Cardiac septum (tissue), 1 donor: ENCODE measurements at places on chromosomes 2 and 18.

- DNase-seq = no peak
Observed at GRCh38 chr2:46171411-46171953, 125.7 kb upstream of the EPAS1 start.

GRCh38 chr2:234971496-234971895 lies 19.7 kb downstream of the SH3BP4 start:
- DNase-seq = no peak

DNA sequence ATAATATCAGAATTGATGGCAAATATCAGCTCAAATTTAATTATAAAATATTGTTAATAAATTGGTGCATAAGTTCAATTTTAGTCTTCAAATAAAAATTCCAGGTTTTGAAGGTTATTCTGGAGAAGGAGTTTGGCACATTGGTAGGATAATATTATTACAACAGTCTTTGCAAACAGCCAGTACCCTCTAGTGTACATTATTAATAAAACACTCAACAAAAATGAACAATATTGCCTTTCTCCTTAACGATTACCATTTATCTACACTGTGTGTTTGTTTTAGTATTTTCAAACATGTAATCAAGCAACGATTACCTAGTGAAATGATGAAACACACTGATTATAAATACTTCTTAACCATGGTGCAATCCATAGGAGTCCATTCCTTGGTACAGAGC lies 334.0 kb upstream of the FSIP2 start:
- no peak for DNase-seq

DNA sequence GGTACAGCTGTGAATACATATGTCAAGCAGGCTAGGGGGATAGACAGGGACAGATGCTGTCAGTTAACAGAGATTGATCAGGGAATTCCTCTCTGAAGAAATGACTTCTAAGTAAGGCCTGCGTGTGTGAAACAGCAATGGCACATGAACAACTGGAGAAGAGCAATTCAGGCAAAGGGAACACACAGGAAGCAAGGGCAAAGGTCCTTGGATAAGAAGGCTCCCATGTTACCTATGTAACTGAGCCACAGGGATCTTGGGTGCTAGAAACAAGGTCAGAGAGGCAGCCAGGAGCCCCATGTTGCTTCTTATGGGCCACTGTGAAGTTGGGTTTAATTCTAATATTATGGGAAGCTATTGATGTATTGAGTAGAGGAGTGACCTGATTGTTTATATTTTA lies 373.7 kb upstream of the ACVR2A start:
- no peak for DNase-seq

GRCh38 chr18:51192696-51193095 lies 4.8 kb downstream of the MEX3C start:
- DNase-seq = no peak

GRCh38 chr2:4073026-4073569 lies 369.7 kb downstream of the DCDC2C start:
- DNase-seq = no peak

DNA sequence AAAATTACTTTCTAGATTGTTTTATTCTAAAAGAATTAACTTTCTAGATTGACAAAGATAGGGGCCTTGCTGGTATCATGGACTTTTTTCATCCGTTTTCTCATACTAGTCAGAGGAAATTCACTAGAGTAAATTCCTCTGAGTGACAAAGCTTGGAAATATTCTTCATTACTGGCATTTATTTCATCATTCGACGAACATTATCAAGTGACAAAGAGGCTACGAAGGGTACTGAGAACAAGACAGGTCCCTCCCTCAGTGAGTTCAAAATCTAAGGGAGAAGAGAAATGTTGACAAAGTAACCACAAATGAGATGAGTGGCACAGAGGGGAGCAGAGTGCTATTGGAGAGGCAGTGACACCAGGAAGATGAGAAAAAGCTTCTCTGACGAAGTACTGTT lies 4.3 kb downstream of the EPG5 start:
- DNase-seq = no peak

DNA sequence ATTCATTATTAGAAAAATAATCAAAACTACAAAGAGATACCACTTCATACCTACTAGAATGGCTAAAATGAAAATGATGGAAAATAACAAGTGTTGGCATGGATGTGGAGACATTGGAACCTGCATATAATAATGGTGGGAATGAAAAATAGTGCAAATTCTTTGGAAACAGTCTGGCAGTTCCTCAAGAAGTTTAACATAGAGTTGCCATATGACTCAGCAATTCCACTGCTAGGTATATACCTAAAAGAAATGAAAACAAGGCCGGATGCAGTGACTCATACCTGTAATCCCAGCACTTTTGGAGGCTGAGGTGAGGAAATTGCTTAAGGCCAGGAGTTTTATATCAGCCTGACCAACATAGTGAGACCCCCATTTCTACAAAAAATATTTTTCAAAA lies 41.6 kb upstream of the ACYP2 start:
- no peak for DNase-seq

DNA sequence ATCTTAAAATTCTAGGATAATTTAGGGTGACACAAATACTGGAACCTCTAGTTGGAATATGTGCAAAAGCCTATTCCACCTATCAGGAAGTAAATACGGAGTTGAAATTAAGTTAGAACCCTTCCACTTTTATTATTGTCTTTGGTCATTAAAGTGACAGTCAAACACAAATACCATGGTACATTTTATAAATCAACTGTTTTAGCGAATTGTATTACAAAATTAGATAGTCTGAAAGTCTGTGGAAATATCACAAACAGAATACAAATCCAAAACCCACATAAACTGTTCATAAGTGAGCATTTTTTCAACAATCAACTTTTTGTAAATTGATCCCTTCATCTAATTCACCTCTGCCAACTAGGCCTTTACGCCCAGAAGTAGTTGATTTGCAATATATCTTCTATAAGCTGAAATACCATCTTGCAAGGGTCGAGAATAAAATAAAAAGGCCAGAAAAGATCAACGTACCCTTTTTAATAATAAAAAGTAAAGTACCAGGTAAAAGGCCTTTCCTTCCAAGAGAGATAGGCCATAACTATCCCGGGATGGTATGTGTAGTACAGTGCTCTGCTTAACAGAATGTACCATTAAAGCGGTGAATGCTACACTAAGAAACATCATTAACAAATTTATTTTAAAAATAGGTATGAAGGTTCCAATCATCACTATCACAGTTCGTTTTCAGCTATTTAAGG lies 1.3 kb downstream of the USP34 start:
- DNase-seq = no peak

GRCh38 chr2:231696004-231696367 lies 12.3 kb upstream of the PTMA start:
- no peak for DNase-seq

- no peak for DNase-seq
Observed at GRCh38 chr2:112251271-112251670, 3.6 kb downstream of the ZC3H8 start.

- no peak for DNase-seq
Observed at GRCh38 chr2:191927319-191927867, 80.5 kb upstream of the CAVIN2 start.

- DNase-seq = no peak
Observed at GRCh38 chr18:8367217-8367988, 241.8 kb upstream of the RAB12 start.

DNA sequence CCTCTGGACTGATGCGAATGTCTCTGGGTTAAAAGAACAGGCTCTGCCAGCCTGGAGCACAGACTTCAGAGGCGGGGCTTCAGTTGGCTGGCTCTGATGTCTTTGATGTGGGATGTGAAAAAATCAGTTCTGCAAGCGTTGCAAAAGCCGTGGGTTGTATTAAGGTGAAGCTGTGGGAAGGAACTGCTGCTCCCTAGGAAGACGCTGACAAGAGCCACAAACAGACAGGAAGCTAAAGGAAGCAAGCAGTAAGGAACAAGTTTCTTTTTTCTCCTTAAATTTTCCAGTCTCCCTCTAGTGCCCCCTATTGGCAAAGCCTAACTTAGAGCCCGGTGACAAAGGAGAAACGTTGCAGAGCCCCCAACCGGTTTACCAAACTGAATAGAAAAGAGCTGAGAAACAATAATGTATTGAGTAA lies 239.0 kb downstream of the CCDC178 start:
- DNase-seq = no peak

- DNase-seq = no peak
Observed at GRCh38 chr2:156837635-156838370, 401.6 kb downstream of the GPD2 start.

DNA sequence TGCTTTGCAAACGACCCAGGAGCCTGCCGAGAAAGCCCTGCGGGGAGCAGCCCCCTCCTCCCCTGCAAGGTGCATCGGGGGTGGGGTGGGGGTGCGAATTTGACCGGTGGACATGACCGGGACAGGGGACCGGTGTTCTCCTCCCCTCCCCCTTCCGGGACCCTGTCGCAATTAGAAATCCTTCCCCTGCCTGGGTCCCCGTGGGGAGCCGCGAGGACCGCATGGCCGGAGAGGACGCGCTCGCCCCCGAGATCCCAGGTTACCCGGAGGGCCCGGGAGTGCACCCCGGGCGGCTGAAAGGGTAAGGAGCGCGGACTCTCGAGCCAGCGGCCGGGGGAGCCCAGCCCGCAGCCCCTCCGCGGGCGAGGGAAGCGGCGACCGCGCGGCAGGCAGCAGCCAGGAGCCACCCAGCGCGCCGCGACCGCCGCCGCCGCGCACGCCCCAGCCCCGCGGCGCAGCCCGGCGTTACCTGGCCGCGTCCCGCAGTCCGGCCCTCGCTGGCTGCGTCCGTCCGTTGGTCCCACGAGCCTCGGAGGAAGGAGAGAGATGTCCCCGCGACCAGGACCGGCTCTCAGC lies 482 bp downstream of the DLGAP1 start:
- no peak for DNase-seq

GRCh38 chr18:2547477-2548087 lies 23.7 kb downstream of the METTL4 start:
- no peak for DNase-seq

- DNase-seq = no peak
Observed at GRCh38 chr18:6561420-6561861, 146.7 kb upstream of the L3MBTL4 start.

DNA sequence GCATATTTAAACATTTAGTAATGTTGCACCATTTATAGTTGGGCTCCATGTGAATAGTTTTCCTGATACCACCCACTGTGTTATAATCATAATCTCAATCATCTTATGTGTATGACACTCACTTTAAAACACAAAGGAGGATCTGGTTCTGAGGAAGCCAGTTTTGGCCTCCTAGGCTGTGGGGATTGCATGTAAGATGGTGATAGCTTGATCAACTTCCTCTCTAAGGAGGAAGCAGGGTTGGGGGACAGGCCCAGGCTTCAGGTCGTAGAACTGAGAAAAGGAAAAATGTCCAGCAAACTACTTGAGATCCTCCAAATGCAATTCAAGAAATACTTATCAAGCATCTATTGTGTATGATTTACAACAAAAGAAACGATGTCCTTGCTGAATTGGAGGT lies 4.9 kb upstream of the PPM1B start:
- DNase-seq = no peak

GRCh38 chr2:240156435-240157146 lies 16.1 kb upstream of the OTOS start:
- peak; percentile 66 for DNase-seq

GRCh38 chr18:634551-635045 lies 22.9 kb upstream of the TYMS start:
- no peak for DNase-seq

GRCh38 chr18:65792456-65793074 lies 41.8 kb downstream of the CDH7 start:
- no peak for DNase-seq

- no peak for DNase-seq
Observed at GRCh38 chr2:19198381-19198780, 160.0 kb downstream of the OSR1 start.

DNA sequence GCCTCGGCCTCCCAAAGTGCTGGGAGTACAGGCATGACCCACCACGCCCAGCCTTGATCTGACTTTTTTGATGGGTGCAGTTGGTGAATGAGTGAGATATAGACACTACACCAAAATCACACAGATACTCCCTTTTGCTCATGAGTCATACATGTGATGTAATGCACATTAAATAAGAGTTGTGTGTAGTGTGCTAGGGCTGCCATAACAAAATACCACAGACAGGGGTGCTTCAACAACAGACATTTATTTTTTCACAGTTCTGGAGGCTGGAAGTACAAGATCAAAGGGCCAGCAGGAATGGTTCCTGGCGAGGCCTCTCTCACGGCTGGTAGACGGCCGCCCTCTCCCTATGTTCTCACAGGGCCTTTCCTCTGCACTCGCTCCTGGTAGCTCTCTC lies 46.6 kb downstream of the GBX2 start:
- no peak for DNase-seq

DNA sequence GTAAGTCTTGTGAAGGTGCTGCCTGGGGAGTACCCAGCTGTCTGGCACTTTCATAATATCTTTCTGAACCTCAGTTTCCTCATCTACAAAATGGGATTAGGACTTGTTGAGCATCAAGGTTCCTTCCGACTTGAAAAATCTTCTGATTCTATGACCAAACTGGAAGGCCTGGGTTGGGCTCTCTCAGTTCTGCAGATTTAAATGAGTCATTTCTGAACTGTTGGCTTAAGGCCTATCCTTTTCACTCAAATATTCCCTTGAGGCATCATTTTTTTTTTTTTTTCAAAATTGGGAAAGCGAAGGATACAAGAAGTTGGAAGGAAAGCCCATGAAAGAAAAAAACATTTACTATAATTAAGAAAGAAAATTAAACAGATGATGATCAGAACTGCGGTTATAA lies 40.8 kb upstream of the CYP1B1 start:
- DNase-seq = no peak

DNA sequence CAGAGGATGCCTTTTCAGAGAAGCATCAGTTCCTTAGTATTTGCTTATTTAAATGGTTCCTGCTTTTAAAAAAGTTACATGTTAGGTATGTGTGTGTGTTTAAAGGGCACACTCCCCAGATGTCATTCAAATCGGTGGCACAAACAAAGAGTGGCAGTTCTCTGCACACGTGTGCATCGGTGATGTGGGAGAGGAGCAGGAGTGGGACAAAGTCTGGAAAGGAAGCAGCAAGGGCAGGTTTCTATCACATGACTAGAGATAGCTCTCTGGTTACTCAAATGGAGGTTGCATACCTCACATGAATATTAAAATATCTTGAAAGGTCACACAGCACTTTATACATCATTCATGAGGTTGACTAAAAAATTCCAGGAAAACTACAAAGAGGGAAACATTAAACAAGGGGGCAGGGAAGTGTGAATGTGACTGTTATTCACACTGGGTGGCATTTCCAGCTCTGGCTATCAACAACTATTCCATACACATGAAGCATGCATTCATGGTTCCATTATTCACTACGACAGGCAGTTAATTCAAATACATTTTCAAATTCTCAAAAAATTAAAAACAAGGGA lies 64.7 kb downstream of the SEPTIN10 start:
- DNase-seq = no peak

- DNase-seq = no peak
Observed at GRCh38 chr2:62452701-62453454, 53.1 kb downstream of the TMEM17 start.

GRCh38 chr18:56542476-56542875 lies 95.9 kb downstream of the TXNL1 start:
- no peak for DNase-seq
